ENCODE measurements at places on chromosomes 12 and 14.

- DNase-seq = no peak
Observed at GRCh38 chr14:69615121-69615495, 3.7 kb downstream of the SUSD6 start.

GRCh38 chr12:27109334-27110028, 27.1 kb upstream of the C12orf71 start:
- no peak for DNase-seq

DNA sequence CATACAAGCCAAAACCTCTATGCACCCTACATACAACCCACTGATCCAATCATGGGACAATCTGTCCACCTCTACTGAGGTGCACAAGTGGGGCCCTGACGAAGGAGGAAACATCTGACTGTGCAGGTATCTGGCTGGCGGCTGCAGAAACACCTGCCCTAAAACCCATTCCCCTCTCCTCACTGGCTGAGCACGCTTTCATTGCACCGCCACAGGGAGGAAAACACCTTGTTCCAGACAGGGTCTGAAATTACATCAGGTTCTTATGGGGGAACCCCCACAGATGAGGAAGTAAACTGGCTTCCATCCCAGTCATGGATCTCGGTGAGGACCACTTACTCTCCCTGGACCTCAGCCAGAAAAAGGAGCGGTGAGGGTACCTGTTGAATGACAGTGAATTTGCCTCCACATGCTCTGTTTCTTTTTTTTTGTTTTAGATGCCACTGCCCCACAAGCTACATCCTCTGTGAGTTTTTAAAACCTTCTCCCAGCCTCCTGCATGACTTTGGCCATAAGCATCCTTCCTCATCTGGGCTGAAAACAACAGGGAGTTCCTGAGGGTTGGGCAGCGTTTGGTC, 23.8 kb upstream of the DGLUCY start:
- no peak for DNase-seq

GRCh38 chr12:104596134-104596799, 139.5 kb downstream of the CHST11 start:
- DNase-seq = no peak

DNA sequence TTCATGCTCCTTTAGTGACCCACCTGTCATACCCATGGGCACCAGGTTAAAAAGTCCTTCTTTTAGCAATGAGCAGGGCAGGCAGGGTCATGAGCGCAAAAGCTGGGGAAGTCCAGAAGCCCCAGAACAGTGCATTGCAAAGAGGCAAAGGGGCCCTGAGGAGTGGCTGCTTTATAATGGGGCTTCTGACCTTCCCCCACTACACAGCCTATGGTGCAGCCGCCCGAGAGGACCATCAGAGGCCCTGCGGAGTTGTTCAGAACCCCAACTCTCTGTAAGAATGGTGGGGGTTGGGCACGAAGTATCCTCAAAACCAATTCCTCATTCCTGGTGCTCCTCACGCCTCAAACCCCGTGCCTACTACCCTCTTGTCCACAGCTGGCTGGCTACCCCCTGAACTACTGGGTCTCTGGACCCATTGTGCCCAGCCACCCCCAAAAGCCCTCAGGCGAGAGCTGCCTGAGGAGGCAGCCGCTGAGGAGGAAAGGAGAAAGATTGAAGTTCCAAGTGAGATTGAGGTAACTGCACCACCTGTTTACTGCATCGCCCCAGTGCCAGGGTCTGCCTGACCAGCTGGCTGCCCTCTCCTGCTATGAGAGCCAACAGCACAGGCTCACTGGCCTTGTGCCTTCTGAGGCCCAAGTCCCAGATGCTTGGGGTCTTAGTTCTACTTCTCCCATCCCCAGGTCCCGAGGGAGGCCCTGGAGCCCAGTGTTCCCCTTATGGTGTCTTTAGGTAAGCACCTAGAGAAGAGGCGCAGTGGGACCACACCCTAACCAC, 6.7 kb downstream of the REC8 start:
- no peak for DNase-seq

GRCh38 chr14:69037790-69038454, 58.8 kb upstream of the ACTN1 start:
- DNase-seq = no peak

- no peak for DNase-seq
Observed at GRCh38 chr14:95662376-95663186, 23.6 kb upstream of the TCL1B start.

- no peak for DNase-seq
Observed at GRCh38 chr12:48379794-48380193, 29.1 kb upstream of the ZNF641 start.
